ENCODE measurements at places on chromosomes 5 and 9. TPM values are rescaled to one million over a fixed set of nuclear protein-coding genes. Genes with fewer than 3 reads are reported as not detected.

- DNase-seq, result no peak
These were observed 241.1 kb upstream of the ATP10B start for GRCh38 chr5:161093100-161093499.

DNA sequence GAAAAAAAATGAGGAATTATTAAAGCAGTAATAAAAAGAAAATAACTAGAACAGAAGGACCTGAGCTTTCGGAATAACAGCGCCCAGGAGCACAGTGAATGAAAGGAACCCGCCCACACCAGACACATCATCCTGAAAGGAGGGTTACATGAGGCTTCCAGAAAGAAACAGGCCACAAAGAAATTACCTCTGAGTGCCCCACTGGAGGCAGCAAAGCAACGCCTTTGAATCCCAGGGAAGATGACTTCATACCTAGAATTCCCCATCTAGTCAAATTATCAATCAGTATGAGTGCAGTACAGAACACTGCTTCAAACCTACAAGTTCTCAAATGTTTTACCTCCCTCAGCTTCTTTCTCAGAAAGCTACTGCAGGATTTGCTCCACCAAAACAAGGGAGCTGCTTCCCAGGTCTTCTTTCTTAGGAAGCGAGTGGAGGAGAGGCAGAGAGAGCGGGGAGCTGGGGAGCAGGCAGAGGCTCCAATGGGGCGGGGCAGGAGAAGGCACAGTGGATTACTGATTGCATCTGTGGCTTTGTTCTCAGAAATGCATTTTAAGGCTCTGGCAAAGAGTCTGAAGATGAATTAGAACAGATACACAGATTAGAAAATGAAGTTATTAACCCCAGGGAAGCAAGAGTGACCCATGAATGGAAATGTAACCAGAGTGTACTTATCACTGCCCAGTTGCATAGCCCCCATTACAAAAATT lies 87.1 kb downstream of the SEMA4D start:
- DNase-seq, result no peak

DNA sequence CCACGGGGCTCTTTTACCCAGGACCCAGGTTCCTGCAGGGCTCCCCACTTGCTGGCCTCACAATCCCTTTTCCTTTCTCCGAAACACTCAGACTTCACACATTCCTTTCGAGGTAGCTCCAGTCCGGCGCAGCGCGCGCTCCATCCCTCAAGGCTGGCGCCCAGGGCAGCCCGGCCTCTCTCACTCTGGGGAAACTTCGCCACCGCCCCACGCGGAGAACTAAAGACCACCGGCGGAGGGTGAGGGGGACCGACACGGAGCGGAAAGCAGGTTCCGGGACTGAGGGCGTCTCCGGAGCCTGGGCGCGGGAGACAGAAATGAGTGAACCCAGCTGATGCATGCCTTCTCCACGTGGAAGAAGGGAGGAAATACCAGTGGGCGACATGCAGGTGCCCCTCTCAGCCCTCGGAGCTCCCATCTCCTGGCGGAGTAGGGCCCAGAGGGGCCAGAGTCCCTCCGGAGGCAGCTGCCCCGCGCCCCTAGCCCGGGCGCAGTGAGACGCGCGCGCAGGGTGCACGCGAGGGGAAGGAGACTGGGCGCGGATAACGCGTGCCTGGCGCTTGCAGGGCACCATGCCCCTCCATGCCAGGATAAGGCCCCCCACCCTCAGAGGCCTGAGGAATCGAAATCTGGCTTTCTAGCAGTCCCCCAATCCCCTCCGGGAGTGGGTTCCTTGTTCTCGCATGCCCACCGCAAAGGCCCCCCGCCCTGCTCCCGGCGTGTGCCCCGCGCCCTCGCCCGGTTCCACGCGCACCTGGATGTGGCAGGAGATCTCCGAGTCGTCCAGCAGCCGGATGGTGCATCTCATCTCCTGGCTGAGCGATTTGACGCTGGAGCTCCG lies 650 bp downstream of the FRMD3 start:
- DNase-seq, result no peak

PCDHAC2 gene
- 0.67 TPM for polyA plus RNA-seq

ACOT12 gene
- 0.22 TPM for polyA plus RNA-seq

Measured in forelimb muscle (tissue), 1 donor.